Breast epithelium (tissue), 4 donors: ENCODE measurements at places on chromosomes 2 and 18.

GRCh38 chr18:25097569-25098056, 254.4 kb downstream of the ZNF521 start:
- no peaks in the 10 kb centered on the region for H3K27me3 ChIP-seq
- no peaks in the 10 kb centered on the region for H3K36me3 ChIP-seq
- no peak overlapping the region for H3K4me3 ChIP-seq
- no peak overlapping the region for H3K27ac ChIP-seq

DNA sequence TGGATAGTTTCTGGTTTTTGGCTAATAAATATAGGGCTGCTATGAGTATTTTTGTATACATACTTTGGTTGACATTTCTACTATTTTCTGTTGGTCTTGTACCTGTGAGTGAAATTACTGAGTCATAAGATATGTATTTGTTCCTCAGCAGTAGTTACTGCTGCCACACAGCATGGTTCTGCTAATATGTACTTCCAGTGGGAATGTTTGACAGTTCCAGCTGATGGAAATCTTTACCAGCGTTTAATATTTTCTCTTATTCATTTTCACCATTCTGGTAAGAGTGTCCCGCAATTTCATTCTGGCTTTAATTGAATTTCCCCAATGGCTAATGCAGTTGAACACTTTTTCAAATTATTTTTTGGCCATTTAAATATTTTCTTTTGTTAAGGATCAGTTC, 57.9 kb upstream of the IL1R1 start:
- no peak overlapping the region for H3K27ac ChIP-seq
- H3K4me3 ChIP-seq: no peak overlapping the region
- no peaks in the 10 kb centered on the region for H3K27me3 ChIP-seq
- no peak for DNase-seq
- no peaks in the 10 kb centered on the region for H3K36me3 ChIP-seq
- H3K4me1 ChIP-seq: no peaks in the 10 kb centered on the region

- H3K4me1 ChIP-seq: peaks cover 32% of the 10 kb centered on the region
- no peaks in the 10 kb centered on the region for H3K27me3 ChIP-seq
- H3K36me3 ChIP-seq: no peaks in the 10 kb centered on the region
- no peak for DNase-seq
- peak overlapping the region; percentile 92 for H3K27ac ChIP-seq
- H3K4me3 ChIP-seq: peak overlapping the region; percentile 20
These were observed 15.1 kb downstream of the CYRIA start for GRCh38 chr2:16650287-16651249.

GRCh38 chr2:190766174-190766572, 114.4 kb upstream of the GLS start:
- H3K27me3 ChIP-seq: no peaks in the 10 kb centered on the region
- H3K4me3 ChIP-seq: no peak overlapping the region
- no peaks in the 10 kb centered on the region for H3K36me3 ChIP-seq
- H3K27ac ChIP-seq: no peak overlapping the region

DNA sequence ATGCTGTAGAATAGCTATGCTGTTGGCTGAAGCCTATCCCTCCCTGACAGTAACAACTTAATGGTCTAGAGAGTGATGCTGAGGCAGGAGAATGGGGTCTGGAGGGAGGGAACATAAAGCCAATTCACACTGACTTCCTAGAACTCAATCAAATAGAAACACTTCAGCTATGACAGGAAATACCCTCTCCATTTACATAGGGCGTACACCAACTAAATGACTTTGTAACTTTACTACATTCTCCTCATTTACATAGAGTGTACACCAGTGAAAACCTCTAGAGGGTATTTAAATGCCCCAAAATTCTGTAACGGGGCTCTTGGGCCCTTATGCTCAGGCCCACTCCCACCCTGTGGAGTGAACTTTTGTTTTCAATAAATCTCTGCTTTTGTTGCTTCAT, 41.5 kb downstream of the YPEL5 start:
- H3K27ac ChIP-seq: no peak overlapping the region
- no peaks in the 10 kb centered on the region for H3K4me1 ChIP-seq
- no peaks in the 10 kb centered on the region for H3K27me3 ChIP-seq
- DNase-seq: no peak
- H3K36me3 ChIP-seq: no peaks in the 10 kb centered on the region

DNA sequence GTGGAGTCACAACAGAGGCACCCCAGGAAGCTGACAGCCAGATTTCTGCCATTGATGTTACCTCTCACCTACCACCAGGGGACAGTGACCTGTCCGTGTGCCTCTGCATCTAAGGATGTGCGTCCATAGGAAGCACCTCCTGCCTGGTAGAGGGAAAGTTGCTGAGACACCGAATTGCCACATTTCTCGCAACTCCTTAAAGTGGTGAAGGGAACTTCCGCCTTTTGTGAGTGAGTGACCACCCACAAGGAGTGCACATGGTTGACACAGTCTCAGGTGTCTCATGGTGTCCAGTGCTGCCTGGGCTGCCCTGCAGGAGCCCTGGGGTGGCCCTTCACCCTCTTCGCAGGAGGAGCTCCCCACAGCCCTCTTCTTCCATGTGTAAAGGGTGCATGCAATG, 201.8 kb downstream of the GBX2 start:
- H3K36me3 ChIP-seq: no peaks in the 10 kb centered on the region
- H3K4me3 ChIP-seq: no peak overlapping the region
- no peak overlapping the region for H3K27ac ChIP-seq

DNA sequence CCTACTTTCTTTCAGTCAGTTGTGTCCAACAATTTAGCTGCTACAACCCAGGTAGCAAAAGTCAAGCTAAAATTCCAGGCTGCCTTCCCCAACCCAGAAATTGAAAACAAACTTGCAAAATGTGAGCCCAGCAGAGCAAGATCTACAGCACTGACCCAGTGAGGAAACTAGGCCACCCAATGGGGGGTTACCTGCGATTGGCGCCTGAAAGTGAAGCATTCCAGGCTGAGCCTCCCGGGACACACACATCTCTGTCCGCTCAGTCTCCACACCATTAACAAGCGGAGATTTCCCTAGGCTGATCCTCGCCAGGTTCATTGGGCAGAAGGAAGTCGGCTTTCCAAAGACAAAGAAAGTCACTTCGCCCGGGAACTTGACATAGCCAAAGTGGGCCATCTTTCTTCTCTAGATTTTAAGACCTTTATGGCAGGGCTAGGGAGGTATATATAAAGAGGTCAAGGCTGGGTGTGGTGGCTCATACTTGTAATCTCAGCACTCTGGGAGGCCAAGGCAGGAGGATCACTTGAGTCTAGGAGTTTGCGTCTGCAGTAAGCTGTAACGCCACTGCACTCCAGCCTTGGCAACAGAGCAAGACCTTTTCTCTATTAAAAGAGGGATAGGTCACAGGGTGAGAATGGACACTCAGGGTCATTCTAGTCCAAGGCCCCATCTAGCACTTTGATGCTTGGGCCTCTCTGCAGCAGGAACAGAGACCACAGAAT, 53.6 kb downstream of the TTC32 start:
- no peaks in the 10 kb centered on the region for H3K27me3 ChIP-seq
- H3K4me1 ChIP-seq: no peaks in the 10 kb centered on the region
- H3K27ac ChIP-seq: no peak overlapping the region
- no peak for DNase-seq
- no peaks in the 10 kb centered on the region for H3K36me3 ChIP-seq
- no peak overlapping the region for H3K4me3 ChIP-seq

DNA sequence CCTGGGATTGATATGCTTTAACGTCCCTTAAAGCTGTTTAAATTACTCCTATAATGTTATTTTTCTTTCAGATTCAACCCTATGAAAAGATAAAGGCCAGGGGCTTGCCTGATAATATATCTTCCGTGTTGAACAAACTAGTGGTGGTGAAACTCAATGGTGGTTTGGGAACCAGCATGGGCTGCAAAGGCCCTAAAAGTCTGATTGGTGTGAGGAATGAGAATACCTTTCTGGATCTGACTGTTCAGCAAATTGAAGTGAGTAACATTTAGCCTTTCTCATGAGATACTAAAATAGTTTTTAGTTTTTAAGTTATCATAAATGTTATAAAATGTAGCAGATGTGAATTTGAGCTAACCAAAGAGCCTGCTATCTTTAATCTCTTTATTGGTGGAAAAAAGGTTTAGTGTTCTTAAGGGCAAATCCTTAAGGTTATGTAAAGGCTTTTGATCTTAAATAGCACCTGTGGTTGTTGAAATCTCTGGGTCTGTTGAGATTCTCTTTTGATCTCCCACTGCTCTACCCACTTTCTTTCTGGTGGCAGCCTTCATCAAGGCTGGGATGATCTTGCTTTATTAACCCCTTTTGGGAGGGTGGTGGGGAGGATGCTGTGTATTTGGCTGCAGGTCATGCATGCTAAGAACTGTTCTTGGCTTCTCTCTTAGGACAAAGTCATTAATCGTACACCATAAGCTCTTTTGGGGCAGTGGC, 40.9 kb downstream of the UGP2 start:
- no peak overlapping the region for H3K27ac ChIP-seq
- no peak overlapping the region for H3K4me3 ChIP-seq
- no peaks in the 10 kb centered on the region for H3K36me3 ChIP-seq
- no peak for DNase-seq
- H3K27me3 ChIP-seq: no peaks in the 10 kb centered on the region

- H3K4me3 ChIP-seq: no peak overlapping the region
- H3K27me3 ChIP-seq: no peaks in the 10 kb centered on the region
- no peaks in the 10 kb centered on the region for H3K36me3 ChIP-seq
These were observed 237.5 kb downstream of the GLI2 start for GRCh38 chr2:120973196-120973595.

DNA sequence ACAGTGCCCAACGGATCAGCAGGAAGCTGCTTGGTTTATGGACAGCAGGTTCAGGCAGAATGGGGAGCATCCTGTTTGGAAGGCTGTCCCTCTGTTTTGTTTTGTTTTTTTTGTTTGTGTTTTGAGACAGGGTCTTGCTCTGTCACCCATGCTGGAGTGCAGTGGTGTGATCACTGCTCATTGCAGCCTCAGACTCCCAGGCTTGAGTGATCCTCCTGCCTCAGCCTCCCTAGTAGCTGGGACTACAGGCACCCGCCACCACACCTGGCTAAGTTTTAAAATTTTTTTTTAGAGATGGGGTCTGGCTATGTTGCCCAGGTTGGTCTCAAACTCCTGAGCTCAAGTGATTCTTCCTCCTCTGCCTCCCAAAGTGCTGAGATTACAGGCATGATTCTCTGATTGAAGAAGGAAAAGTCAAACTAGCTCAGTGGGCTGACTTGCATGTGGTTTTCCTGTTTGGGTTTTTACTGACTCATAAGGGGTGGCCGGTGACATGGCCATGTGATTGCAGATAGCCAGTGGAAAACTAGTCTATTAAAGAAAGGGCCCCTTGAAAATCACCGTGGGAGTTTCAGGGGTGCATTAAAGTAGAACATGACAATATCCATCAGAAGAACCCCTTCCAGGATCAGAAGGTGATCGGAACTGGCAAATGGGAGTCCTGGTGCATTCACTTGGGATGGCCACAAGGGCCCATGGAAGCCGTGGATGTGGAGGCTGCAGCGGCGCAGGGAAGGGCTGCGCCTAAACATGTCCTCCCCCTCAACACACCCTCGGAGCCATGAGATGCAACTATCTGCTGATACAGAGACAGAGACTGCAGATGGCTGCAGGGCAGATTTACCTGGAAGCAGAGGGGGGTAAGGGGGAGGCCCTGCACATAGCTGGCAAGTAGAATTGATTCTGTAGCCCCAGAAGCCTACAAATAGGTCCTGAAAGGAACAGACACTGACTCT, 26.5 kb downstream of the AQP12B start:
- no peak overlapping the region for H3K4me3 ChIP-seq
- H3K4me1 ChIP-seq: no peaks in the 10 kb centered on the region
- no peaks in the 10 kb centered on the region for H3K36me3 ChIP-seq
- peaks cover 5% of the 10 kb centered on the region for H3K27me3 ChIP-seq
- no peak overlapping the region for H3K27ac ChIP-seq

GRCh38 chr2:192471982-192472381, 277.2 kb upstream of the TMEFF2 start:
- H3K36me3 ChIP-seq: no peaks in the 10 kb centered on the region
- no peak for DNase-seq
- no peak overlapping the region for H3K27ac ChIP-seq
- no peak overlapping the region for H3K4me3 ChIP-seq

GRCh38 chr2:62140426-62141141, 55.3 kb upstream of the B3GNT2 start:
- no peaks in the 10 kb centered on the region for H3K36me3 ChIP-seq
- no peak for DNase-seq
- H3K27me3 ChIP-seq: no peaks in the 10 kb centered on the region
- no peak overlapping the region for H3K4me3 ChIP-seq

DNA sequence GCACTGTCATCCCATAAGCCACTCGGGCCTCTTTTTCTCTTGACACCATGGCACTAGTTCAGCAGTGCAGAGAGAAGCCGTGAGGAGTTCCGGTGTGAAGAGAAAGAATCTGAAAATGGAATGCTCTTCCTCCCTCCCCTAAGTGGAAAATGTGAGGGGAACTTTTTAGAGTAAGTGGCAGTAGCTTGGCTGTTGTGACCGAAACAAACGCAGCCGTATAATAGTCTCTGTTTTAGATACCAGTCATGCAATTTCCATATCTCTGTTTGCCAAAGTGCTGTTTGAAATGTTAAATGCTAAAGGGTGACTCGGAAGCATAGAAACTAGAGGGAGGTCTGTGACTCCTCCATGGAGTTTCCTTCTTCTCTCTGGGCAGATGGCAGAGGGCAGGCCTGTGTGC, 122.9 kb downstream of the MTCL1 start:
- DNase-seq: no peak
- H3K27me3 ChIP-seq: no peaks in the 10 kb centered on the region
- H3K36me3 ChIP-seq: no peaks in the 10 kb centered on the region
- no peak overlapping the region for H3K4me3 ChIP-seq
- H3K4me1 ChIP-seq: no peaks in the 10 kb centered on the region

DNA sequence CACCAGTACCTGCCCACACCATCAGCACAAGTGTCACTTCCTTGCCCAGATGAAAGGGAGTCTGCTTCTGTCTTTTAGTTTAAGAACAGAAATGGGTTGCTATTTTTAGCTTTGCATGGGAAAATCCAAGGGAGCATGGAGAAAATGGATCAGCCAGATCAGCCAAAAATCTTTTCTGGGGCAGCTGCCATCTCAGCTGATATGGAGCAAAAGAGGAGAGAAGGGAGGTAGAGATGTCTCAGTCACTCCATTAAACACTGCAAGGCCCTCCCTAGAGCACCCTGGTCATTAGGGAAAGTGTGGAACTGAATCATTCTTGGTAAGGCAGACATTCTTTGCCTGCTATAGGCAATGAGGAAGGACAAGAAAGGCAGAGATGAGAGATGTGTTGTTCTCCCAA, 79.9 kb downstream of the CTAGE1 start:
- no peak overlapping the region for H3K4me3 ChIP-seq
- no peaks in the 10 kb centered on the region for H3K4me1 ChIP-seq
- no peaks in the 10 kb centered on the region for H3K27me3 ChIP-seq
- H3K36me3 ChIP-seq: no peaks in the 10 kb centered on the region

DNA sequence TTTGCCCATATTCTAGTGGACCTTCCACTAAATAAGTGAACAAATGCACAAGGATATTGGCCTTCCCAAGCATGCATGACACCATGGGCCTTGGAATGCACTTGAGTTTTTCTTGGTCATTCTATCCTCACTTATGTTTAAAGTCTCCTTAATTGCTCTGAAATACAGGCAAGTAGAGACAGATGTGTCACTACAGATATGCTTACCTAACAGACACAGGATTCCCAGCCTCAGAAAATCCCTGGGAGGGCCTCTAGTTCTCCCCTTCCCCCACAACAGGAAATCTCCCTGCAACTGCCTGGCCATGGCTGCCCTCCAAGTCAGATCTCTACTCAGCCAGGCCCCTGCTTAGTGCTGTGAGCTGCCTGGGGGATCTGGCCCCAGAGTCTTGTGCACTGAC, 445.2 kb downstream of the IRS1 start:
- no peak for DNase-seq
- no peaks in the 10 kb centered on the region for H3K36me3 ChIP-seq
- H3K4me1 ChIP-seq: no peaks in the 10 kb centered on the region
- H3K4me3 ChIP-seq: no peak overlapping the region
- H3K27me3 ChIP-seq: no peaks in the 10 kb centered on the region

GRCh38 chr2:196314780-196315179, 143.4 kb upstream of the STK17B start:
- H3K4me1 ChIP-seq: no peaks in the 10 kb centered on the region
- no peak for DNase-seq
- no peak overlapping the region for H3K27ac ChIP-seq
- H3K27me3 ChIP-seq: no peaks in the 10 kb centered on the region
- H3K36me3 ChIP-seq: no peaks in the 10 kb centered on the region
